ENCODE measurements at places on chromosomes 2 and 18.

DNA sequence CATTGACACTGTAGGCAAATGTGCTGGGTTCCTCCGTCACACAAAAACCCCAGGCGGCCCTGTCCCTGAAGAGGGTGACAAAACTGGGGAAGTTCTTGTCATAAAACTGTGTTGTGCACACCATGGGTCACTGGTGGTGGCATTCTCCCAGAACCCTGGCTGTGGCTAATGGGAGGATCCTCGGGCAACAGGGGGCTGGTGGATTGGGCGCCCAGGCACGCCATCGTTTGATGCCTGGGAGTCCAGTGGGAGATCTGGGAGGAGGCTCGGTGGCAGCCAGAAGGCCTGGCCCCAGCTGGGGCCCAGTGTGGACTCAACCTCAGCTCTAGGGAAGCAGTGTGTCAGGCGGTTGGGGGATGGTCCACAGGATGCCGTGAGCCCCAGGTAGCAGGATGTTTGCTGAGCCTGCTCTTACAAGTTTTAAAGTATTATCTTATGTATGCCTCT, 140.7 kb downstream of the ACOXL start:
- DNase-seq, result no peak

GRCh38 chr2:5742126-5742525, 49.9 kb downstream of the SOX11 start:
- no peak for DNase-seq

DNA sequence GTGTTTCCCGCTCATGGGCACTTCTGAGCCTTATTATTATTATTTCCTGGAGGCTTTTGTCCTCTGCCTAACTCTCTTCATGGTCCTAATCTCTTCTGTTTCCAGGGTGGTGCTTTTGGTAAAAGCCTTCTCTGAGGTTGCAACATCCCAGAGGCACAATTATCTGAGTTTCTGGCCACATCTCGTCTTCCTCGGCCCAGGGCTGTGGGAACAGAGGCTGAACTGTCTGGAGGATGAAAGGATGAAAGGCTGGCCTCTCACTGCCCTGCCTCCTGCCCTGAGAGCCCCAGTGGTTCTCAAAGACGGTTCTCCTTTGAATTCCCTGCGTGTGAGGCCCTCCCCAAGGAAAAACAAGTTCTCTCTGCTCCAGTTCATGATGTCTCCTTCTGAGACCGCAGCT, 13.8 kb downstream of the GYPC start:
- DNase-seq, result no peak

DNA sequence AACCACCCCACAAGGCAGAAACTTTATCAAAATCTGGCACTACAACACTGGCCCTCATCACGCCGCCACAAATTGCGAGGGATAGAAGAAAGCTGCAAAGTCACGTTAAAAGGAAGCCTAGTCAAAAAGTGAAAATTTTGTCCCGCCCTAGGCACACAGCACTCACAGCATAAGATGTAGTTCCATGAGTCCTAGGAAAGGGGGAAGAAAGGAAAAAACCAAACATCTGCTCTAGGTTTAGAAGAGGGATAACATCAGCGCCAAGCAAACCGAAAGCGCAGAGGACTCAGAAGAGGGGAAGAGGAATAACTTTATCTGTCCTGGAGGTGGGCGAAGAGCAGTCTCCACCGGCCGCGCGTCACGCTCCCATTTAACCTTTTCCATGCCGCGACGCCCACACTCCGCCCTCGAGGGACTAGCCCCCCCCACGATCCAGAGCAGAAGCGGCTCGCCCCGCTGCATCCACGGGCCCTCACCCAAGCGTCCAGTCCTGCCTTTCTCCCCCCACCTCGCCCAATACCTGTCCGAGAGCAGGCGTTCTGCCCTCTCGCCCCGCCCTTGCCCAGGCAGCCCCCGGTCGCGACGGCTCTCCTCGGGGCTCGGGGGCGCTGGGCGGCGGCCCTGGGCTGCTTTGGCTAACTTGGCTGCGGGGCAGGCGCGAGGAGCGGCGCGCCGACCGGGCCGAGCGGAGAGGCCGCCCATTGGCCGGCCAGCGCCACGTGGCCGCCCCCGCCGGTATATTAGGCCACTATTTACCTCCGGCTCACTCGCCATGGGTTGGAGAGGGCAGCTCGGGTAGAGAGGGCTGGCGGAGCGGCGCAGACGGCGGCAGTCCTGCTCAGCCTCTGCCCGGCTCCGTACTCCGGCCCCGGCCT, at the start of gene HOXD1:
TSS of gene HOXD1 (plus strand) at position 770 of the 875 bp plus-strand sequence. CDS start 134 bp downstream, outside the sequence.
- DNase-seq, result peak; percentile 64

GRCh38 chr2:195902857-195903256, 165.8 kb downstream of the DNAH7 start:
- DNase-seq, result no peak

GRCh38 chr2:122935506-122935905, 1089.6 kb upstream of the CNTNAP5 start:
- no peak for DNase-seq

- DNase-seq, result no peak
Observed at GRCh38 chr2:138335036-138335435, 166.5 kb upstream of the SPOPL start.

GRCh38 chr2:129092956-129093355, 774.3 kb upstream of the HS6ST1 start:
- DNase-seq, result peak; percentile 35

DNA sequence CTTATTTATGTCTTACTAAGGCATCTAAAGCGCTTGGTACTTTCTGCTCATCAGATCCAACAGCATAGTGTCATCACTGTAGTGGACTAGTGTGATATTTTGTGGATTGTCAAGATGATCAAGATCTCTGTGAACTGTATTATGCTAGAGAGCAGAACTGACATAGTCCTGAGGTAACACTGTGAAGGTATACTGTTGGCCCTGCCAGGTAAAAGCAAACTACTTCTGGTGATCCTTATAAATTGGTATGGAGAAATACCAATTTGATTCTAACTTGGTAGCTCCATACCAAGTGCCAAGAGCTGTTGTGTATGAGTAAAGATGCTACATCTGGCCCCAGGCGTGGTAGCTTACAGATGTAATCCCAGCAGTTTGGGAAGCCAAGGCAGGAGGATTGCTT, 15.9 kb downstream of the SFTPB start:
- no peak for DNase-seq

GRCh38 chr2:231300722-231301076, 94.8 kb upstream of the B3GNT7 start:
- no peak for DNase-seq

DNA sequence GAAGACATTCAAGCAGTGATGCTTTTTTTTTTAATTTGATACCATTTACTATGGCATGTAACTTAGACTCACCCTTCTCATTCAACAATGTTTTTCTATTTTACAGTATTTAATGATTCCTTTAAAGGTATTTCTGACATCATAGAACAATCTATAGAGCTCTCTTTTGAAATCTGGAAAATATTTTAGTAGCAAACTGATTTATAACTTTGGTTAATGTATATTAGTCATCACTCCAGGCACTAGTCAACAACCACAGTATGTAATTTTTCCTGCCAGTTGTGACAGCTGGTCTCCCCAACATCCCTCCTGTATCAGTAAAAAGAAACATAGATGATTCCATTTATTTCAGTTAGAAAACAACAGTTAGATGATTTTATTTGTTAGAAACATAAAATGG, 122.9 kb downstream of the LCLAT1 start:
- no peak for DNase-seq

DNA sequence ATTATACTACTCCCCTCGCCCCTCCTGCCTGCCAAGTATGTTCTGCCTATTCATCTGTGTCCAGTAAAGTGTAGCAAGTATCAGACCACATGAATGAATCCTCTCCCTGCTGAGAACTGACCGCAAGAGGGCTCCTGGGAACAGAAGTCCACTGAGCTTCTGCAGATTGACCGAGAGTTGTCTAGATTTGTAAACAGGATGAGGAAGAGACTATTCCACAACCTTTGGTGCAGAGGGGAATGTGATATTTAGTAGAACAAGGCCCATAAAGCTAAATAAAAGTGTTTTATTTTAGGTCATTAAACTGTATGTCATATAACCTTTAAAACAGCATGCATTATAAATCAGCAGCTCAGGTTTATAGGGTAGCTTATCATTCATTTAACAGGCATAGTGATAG, 377.0 kb downstream of the DCC start:
- DNase-seq, result peak; percentile 26

DNA sequence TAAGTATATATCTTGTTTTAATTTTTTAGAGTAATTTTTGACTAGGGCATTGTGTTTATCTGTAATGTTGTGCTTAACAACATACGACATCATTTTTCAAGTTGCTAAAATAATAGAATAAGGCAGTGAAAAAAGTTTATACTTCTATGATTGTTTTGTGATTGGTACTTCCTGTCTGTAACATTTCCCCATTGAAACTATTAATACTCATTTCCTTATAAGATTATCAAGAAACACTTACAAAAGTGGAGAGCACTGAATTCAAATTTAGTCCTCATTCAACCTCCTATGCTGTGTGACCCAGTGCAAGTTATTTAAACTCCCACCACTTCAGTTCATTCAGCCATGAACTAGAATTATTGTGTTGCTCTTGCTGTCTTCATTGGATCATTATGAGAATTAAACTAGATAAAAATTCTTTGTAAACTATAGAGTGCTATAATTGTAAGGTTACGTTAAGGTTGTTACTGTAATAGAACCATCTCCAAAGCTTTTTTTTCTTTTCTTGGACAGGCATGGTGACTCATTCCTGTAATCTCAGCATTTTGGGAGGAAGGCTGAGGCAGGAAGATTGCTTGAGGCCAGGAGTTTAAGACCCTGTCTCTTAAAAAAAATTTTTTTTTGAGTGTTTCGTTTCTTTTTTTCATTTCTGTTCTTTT, 2.8 kb downstream of the ETAA1 start:
- no peak for DNase-seq

DNA sequence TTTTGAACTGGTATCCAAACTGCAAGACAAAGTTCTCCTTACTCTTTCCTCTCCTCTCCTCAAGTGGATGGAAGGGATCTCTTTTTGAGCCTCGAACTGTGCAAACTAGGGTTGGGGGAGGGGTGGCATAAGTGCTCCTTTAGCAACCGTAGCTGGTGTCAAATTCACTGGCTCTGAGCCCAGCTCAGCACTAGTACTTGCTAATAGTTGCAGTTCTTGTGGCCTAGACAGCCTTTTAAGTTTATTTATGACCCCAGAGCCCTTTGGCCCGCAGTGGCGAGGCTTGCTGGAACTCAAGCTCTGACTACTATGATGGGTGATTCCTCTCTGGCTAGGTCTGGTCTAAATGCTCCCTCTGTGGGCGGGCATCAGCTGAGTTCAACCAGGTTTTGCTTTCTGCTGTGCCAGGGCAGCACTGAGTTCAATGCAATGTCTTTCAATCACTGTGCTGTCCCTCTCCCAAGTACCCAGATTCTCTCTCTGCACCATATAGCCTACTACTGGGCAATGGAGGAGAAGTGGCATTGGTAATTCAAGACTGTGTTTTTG, 528.4 kb upstream of the SYT4 start:
- no peak for DNase-seq

DNA sequence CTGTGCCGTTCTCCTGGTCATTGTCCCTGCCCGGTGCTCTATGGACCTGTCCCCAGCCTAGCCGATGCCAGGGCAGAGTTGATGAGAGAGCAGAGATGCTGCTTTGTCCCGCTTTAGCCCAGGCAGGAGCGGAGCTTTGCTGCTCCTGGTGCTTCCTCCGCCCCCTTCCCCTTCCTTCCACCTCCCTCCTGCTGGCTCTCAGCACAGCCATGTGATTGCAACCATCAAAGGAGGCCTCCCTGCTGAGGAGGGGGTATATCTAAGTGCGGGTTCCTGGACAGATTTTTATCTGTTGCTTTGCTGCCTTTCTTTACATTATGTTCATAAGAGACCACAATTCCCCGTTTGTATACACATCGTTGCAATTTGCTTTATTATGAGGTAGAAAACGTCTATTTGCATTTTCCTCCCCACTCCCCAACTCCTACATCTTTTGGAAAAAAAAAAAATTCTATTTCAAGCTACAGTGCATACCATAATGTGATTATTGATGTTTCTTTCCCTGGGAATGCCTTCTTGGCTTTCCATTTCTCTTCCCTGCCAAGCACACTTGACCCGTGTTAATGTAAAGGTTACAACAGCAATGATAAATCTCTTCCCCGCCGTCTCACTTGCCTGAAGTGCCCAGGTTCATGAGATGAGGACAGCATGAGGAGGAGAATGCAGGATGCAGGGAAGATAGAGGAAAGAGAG, 25.4 kb downstream of the ALPK2 start:
- DNase-seq, result no peak

DNA sequence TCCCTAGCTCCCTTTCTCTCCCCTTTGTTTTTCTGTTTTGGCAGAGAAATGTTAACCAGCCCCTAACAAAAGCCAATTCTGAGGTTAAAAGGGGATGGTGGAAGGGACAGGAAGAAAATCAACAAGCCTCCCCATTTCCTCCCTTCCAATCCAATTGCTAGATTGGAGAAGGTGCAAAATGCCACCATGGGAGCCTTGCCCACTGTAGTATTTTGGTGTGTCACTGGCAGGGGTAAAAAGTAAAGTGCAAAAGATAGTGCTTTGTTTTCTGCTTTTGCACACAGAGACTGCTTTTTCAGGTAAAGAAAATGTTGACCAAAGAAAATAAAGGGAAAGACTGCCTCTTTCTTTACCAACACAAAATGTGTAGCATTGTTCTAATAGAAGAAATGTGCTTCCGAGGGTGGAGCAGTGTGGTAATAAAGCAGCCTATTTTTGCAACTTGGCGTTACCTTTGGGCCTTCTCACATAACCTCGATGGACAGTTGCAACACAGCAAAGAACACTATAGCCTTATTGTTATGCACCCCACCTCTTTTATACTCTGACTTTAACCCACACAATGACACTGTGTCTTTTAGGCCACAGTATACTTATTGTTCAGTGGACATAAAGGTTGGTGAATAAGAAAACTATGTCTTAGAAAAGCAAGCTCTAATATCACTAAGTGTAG, 861.8 kb downstream of the BCL11A start:
- no peak for DNase-seq

- no peak for DNase-seq
Observed at GRCh38 chr2:221488136-221488807, 83.8 kb downstream of the EPHA4 start.

DNA sequence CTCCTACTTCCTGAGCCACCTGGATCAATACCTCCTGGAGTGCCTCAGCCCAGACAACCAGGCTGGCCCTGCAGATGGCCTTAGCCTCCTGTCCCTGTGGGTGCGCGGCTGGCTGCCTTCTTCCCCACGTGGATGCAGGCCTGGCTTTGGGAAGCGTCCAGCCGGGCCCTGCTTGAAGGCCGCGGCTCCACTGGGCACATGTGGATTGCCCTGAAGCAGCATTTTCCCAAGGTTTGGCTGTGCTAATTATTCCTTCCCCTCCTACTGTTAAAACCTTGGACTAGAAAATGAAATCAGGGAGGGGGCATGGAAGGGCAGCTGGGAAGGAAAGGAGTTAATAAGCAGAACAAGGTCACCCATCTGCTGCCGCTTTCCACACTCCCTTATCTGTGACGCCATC, 143.0 kb upstream of the GATA6 start:
- peak; percentile 67 for DNase-seq
